Astrocyte (in vitro differentiated cells and primary cell): ENCODE measurements at places on chromosomes 2 and 18. TPM values are rescaled to one million over a fixed set of nuclear protein-coding genes. Genes with fewer than 3 reads are reported as not detected.

DNA sequence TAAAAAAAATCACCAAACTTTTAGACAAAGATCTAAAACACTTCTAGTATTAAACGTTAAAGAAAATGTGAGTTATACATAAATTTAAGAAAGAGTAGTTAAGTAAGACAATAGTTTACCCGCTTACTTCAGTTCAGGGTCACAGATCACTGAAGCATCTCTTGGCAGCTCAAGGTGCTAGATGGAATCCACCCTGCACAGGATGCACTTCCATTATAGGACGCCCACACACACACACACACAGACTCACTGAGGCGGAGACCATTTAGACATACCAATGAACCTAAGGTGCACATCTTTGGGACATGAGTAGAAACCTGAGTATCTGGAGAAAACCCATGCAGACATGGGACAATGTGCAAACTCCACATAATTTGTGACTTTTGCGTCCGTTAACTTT lies 630.6 kb upstream of the ZNF804A start:
- DNase-seq: no peak

- DNase-seq: no peak
Observed at GRCh38 chr2:51013079-51013932, 18.6 kb downstream of the NRXN1 start.

DNA sequence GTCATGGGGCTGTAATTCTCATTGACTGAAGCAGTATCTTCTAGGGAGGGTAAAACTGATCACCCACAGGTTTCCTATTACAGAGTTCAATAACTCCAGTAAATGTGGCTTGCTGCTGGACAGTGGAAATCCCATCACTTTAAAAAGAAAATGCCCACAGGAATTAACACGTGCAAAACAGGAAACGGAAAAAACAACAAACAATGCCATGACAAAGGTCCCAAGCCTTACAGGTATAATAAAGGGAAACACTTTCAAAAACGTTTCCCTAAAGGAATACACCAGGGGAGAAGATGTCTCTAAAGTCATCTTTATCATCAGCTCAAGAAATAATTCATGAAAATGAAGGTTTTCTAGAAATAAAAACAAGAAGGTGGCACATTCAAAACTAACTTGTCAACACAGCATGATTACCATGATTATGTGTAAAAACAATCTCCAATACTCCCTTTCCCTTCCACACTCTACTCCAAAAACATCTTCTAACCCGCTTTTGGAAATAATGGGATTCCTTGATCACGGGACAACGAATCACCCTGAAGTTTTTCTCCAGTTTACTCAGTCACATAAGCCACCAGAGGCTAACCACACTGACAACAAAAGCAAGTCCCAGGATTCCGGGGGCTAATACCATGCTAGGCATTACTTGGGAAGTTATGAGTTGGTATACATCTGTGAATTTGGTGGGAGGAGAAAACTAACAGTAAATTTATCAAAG lies 167.9 kb downstream of the TCF4 start:
- peak; percentile 52 for DNase-seq

GRCh38 chr2:124104914-124105313 lies 79.8 kb downstream of the CNTNAP5 start:
- DNase-seq: no peak

GRCh38 chr2:60764736-60765534 lies 8.9 kb downstream of the PAPOLG start:
- no peak for DNase-seq

DNA sequence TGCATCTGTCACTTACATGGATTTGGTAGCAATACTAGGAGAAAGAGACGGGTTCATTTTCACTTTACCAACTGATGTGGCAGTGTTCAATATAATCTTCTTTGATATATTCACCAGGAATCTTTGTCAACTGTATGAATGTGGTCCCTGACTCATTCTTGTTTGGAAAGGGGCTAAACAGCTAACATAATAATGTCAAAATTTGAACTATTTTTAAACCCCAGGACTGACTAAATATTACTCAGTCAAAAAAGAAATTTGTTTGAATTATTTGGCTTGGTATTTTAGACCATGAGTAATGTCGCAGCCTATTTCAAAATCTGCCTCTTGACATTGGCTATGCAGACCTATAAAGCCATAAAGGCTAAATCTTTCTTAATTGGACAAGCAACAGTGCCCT lies 413.7 kb upstream of the RGPD4 start:
- DNase-seq: peak; percentile 46

DNA sequence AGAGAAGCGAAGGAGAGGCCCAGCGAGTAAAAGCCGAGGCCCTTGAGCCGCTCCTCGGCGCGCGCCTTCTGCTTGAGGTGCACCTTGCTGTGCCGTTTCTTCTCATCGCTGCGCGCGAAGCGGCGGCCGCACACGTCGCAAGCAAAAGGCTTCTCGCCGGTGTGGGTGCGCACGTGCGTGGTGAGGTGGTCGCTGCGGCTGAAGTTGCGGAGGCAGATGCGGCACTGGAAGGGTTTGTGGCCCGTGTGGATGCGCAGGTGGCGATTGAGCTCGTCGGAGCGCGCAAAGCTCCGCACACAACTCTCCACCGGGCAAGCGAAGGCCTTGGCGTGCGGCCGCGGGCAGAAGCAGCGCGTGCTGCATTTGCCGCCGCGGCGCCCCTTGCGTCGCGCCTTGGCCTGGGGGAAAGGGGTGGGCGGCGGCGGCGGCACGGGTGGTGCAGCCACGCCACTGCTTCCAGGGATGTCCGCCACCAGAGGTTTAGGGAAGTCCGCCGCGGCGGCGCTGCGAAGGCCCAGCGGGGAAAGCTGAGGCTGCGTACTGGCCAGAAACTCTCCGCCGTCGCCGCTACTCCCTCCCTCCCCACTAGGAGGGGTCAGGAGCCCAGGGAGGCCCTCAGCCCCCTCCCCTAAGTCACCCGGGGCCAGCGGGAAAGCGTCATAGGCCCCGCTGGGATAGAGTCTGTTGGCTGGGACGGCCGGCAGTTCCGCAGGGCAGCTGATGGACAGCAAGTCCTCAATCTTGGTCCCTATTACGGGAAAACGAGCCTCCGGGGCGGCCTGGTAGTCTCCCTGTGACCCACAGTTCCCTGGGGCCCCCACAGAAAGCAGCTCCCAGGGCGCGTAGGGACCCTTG lies 1.7 kb downstream of the EGR4 start:
- DNase-seq: no peak

RGPD5 gene
- total RNA-seq: 34.7 and 41.1 TPM in 2 replicates

NFU1 gene
- 42.6 and 46.6 TPM in 2 replicates for total RNA-seq

REG3A gene
- not detected in 2 replicates for total RNA-seq

HOXD12 gene
- not detected in 2 replicates for total RNA-seq

HRH4 gene
- total RNA-seq: 0.17 and 0.25 TPM in 2 replicates
